HFF-Myc (cell line): ENCODE measurements at places on chromosomes 2 and 18.

DNA sequence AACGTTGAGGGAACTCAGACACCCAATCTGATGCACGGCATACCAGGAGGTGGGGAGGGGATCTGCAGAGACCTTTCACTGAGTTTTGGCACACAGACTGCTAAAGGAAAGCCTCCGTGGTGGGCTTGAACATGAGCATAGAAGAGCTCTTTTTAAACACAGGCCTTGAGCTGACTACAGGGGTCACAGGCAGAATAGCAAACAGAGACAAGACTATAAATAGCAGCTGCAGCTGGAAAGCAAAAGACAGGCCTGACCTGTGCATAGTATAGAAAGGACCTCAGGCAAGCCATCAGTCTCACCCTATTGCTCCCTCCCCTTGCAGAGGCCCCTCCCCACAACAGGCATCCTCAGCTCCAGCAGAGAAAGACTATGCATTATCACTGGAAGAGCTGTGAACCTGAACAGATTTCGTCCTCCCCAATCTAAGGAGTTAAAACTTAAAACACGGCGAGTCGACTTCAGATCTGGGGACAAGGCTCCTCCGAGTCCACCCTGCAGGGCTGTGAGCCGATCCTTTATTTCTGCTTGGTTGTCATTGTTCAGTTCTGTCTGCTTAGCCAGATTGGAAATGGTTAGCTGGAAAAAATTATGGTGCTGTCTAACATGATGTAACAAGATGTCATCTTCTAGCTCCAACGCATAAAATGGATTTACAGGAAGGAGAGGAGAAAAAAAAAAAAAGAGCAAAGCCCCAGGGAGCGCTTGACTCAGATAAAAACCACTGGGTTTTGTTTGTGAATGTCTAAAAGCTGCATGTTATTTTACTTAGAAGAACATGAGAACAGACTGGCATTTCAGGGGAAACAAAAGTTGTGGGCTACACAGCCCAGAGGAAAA lies 25.2 kb upstream of the LCLAT1 start:
- no peak for DNase-seq

- DNase-seq = no peak
These were observed 279.8 kb downstream of the IKZF2 start for GRCh38 chr2:212871597-212871996.

GRCh38 chr18:58392324-58393000 lies 236.4 kb downstream of the ALPK2 start:
- no peak for DNase-seq

DNA sequence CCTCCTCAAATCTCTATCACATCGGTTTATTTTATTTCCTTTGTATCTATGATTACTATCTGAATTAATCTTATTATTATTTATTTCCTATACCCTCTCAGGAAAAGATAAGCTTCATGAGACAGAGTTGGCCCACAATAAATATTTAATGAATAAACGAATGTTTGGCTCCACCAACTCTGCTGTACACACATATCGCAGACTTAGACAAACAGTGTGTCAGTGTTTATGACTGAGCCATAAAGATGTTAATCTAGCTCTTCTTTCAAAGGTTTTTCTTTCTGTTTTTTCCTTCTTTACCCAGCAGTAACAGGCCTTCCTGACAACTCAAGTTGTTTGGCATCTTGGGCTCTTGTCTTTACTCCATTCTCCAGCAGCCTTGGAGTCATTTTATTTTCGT lies 329.5 kb downstream of the CDH2 start:
- DNase-seq = no peak

DNA sequence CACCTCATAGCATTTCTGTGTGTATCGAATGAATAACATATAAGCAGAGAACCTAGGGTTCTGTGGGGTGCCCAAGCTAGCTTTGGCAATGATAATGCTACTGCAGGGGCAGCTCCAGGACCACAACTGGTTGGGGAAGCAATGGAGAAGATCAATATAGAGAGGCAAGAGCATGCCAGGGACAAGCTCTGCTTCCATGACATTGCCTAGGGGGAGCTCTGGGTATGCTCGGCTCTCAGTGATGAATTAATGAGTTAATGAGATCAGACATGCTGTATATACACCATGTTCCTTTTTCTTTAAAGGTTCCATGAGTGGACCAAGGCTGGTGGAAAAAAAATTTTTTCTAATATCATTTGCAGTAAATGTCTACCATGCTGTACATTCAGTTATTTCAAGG lies 618.4 kb downstream of the BCL11A start:
- DNase-seq = no peak

DNA sequence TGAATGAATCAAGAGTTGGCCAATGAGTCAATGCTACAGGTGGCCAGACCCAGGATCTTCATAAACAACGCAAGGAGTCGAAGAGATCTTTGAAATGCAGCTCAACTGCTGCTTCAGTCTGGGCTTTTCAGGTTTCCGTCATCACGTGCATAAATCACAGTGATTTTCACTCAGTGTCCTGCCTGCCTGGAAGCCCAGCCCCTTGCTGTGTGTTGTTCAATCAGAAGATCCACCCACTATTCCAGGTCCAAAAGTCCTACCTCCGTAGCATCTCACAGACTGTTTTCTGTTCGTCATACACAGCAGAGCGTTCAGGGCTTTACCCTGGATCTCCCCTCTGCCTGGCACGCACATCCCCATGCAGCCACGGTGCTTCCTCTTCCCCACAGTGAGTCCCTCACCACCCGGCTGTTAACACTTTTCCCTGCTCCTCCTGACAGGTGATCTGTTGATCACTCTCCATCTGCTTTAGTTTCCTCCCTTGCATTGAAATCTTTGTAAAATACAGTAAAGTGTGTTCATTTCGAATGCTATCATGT lies 216.3 kb downstream of the MYT1L start:
- no peak for DNase-seq

GRCh38 chr2:44244135-44244871 lies 31.0 kb upstream of the SLC3A1 start:
- peak; percentile 88 for DNase-seq

GRCh38 chr18:29185801-29186200 lies 1008.9 kb upstream of the CDH2 start:
- DNase-seq = no peak

GRCh38 chr2:115652652-115653051 lies 1210.2 kb downstream of the DPP10 start:
- no peak for DNase-seq

DNA sequence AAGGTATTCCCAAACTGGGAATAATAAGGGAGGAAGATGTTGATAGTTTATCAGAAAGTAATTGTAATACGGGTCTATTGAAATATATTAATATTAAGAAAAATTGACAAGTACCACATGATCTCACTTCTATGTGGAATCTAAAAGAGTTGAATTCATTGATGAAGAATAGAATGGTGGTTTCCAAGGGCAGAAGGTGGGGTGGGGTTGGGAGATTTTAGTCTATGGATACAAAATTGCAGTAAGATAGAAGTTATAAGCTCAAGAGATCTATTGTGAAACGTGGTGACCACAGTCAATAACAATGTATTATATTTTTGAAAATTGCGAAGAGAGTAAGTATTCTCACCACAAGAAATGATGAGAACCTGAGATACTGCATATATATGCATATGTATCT lies 38.9 kb downstream of the COL3A1 start:
- no peak for DNase-seq

GRCh38 chr18:33578518-33579348 lies 714 bp downstream of the ASXL3 start:
- DNase-seq = no peak

- no peak for DNase-seq
These were observed 97.1 kb upstream of the LTBP1 start for GRCh38 chr2:32849456-32850194.

GRCh38 chr2:218904176-218904575 lies 23.5 kb downstream of the WNT10A start:
- DNase-seq = no peak

- DNase-seq = no peak
These were observed 223.0 kb downstream of the ICOS start for GRCh38 chr2:204159526-204159925.

- DNase-seq = no peak
These were observed 197 bp downstream of the GDF7 start for GRCh38 chr2:20667151-20667530.

DNA sequence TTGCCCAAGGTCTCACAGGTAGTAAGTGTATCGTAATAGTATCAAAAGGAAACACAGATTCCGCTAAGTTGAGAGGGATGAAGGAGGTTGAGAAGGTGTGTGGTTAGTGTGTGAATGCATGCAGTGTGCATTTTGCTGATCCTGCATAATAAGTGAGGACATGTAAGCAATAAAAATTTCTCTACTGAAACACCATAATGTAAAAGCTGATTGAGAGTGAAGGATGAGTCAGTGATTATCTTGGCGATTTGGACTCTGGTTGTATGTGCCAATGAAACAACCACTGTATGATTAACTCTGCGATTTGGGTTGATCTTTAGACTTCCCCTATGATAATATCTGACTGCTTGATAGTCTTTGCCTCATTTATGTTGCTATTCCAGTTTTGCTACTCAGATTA lies 16.7 kb upstream of the ADGRF3 start:
- DNase-seq = no peak

GRCh38 chr2:163752267-163752666 lies 16.5 kb upstream of the FIGN start:
- no peak for DNase-seq

DNA sequence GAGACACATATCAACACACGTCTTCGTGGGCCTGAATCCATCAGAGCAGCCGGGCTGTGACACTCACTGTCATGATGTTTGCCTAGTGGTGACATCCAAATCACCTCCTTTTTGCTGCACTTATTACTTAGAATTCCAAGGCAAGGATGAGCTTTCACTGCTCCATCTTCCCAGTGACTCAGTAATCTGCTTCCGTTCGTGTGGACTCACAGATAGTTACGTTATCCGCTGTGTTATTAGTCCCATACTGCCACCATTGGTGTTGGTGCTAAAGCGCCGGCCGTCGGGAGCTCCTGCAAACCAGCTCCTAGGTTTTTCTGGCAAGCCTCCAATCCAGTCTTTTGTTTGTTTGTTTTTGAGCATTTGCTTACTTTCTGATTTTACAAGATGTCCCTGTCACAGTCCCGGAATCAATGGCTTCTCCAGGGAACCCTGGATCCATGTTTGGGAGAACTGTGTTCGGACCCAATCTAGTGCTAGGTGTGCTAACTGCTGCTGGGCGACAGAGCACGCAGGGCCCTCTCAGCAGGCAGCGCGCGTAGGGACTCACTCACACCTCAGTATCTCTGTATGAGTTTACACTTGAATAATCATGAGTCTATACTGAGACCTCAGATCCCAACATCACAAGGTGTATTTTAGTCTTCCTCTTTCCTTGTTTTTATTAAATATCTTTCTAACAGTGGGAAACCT lies 42.6 kb downstream of the HDAC4 start:
- DNase-seq = no peak

DNA sequence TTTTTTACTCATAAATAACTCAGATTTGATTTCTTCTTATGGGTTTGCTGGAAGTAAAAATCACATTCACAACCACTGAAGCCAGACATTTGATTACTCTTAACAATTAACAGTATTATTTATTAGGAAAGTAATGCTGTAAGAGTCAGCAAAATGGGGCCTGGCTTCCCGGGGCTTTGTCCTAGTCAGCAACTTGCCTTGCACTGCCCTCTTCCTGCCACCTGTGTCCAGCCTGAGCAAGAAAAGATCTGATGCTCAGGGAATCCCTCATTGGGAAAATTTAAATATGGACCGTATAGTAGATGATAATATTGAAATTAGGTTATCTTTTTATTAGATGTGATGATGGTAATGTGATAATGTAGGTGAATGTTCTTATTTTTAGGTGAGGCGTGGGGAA lies 30.8 kb upstream of the ACYP2 start:
- no peak for DNase-seq

DNA sequence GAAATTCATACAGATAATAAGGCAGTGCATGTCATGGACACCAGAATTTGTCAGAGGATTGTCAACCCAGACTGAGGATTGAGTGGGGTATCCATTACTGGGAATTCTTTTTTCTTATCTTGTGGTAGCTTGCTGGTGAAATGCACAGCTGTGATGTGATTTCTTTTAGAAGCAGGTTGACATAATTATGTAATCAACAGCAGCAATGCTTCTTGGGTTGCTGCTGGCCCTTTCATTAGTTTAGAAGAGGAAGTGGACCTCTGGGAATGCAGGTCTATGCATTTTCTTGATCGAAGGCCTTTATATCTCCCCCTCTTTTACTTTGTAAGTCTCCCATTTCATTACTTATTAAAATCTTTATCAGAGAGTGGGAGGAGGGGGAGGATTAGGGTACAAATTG lies 319.9 kb downstream of the AGPS start:
- DNase-seq = no peak

DNA sequence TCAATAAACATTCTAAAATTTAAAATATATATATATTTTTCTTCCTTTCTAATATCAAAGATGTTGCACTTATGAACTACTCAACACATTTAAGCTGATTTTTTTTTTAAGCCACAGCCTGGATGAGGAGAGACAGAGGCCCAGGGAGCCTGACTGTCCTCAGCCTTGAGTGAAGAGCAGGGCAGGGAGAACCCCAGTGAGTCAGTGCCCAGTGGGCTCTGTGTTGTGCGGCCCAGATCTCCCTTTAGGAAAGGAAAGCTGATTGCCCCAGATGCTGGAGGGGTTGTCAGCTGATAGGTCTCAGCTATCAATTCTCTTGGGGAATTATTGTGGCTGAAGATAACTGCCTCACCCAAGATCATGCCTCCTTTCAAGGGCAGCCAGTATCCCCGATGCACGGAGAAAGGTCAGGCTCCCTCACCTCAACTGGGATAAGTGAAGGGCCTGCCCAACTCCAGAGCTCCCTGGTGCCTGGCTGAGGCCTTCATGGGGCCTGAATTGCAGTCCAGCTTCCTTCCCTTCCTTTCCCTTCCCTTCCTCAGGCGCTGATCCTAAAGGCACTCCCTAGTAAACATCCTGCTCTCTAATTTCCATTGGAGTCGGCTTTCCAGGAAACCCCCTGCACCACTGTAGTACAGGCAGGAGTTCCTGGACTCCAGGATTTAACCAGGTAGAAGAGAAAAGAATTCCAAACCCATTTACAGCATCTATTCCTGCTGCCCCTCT lies 106.9 kb upstream of the ATL2 start:
- no peak for DNase-seq

DNA sequence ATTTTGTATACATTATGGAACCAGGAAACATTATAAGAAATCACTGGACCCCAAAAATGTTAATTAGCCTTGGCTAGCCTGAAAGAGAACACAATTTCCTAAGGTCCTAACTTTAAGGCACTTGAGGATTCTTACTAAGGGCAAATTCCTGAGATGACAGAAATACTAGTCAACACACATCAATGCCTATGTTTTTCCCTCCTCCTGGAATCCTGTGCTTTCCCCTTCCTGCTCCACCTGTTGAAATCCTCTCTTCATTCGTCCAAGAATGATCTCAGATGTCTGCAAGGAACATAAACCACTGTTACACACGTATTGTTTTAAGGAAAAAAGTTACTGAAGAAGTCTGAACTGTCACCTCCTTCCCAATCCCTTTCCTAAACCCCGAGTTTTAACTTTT lies 21.2 kb upstream of the DARS1 start:
- no peak for DNase-seq

- no peak for DNase-seq
These were observed 74.0 kb downstream of the BCL11A start for GRCh38 chr2:60479226-60480088.

DNA sequence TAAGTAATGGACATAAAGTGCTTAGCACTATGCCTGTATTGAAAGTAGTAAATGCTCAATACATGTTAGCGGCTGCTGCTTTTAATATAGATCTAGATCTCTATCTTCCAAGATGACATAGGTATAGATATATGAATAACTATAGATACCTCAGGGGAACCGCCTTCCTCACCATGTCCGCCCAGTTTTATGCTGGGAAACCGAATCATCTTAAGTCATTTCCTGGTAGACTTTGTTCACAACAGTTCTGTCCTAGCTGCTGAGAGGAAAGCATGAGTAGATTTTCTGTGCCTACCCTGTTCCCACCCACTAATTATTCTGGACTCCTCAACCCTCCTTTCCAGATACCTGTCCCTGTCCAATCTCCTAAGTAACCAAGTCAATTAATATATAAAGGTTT lies 21.6 kb upstream of the ITM2C start:
- no peak for DNase-seq
